ENCODE measurements at places on chromosomes 13 and 19.

- DNase-seq, result no peak
Measured at GRCh38 chr13:27857282-27857681, 62.5 kb upstream of the PDX1 start.

GRCh38 chr19:16895467-16896145 is 6.8 kb downstream of the F2RL3 start:
- no peak for DNase-seq

- no peak for DNase-seq
Measured at GRCh38 chr19:33552191-33552927, 30.8 kb upstream of the PEPD start.

- no peak for DNase-seq
Measured at GRCh38 chr13:61214551-61214950, 201.1 kb downstream of the PCDH20 start.

Measured in memory B cell (primary cell).